ENCODE measurements at places on chromosomes 2 and 18. TPM values are rescaled to one million over a fixed set of nuclear protein-coding genes. Genes with fewer than 3 reads are reported as not detected.

DNA sequence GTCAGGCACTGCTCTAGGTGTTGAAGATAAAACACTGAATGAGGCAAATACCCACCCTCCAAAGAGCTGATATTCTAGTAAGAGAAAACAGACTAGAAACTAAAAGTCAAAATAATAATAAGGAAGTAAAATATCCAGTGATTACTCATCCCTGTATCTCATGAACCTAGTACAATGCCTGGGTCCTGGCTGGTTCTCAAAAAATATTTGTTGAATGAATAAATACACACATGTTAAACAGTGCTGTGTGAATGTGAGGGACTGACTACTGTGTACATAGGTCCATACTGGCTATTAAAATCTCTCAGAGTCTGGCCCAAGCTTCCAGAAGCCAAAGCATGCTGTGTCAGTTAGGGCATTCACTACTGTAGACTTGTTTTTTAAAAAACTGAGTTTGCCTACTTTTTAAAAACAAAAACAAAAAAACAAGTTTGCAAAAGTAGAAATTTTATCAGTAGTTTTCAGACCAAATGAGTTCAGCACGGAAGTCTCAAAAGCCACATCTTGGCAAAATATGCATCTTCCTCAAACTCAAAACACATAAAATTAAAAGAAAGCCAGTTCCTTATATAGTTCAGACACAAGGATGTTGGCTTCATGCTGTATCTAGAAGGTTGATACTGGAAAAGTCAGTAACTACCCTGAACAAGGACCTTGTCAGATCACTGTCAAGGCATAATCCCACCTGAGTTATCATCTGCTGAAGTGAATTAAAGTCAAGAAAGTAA, 136.2 kb downstream of the THADA start:
- H3K36me3 ChIP-seq: no peaks in the 10 kb centered on the region
- peaks cover 4% of the 10 kb centered on the region for H3K4me1 ChIP-seq
- no peak overlapping the region for H3K4me3 ChIP-seq

- H3K4me1 ChIP-seq: peaks cover 24% of the 10 kb centered on the region
- H3K4me3 ChIP-seq: no peak overlapping the region
- no peak for DNase-seq
- no peaks in the 10 kb centered on the region for H3K36me3 ChIP-seq
- no peak overlapping the region for H3K27ac ChIP-seq
Measured at GRCh38 chr2:42032745-42033144, 15.1 kb upstream of the PKDCC start.

GRCh38 chr18:29012364-29012763, 835.4 kb upstream of the CDH2 start:
- no peaks in the 10 kb centered on the region for H3K4me1 ChIP-seq
- H3K27me3 ChIP-seq: no peaks in the 10 kb centered on the region
- no peak for DNase-seq
- no peak overlapping the region for H3K27ac ChIP-seq

GRCh38 chr2:208118918-208119317, 5.4 kb downstream of the CRYGD start:
- no peak overlapping the region for H3K4me3 ChIP-seq
- DNase-seq: no peak
- no peaks in the 10 kb centered on the region for H3K4me1 ChIP-seq
- H3K27ac ChIP-seq: no peak overlapping the region

GRCh38 chr18:54702686-54703085, 111.6 kb downstream of the DYNAP start:
- H3K4me3 ChIP-seq: no peak overlapping the region
- no peak overlapping the region for H3K27ac ChIP-seq
- no peaks in the 10 kb centered on the region for H3K27me3 ChIP-seq

- no peak overlapping the region for H3K27ac ChIP-seq
- no peak for DNase-seq
- H3K36me3 ChIP-seq: no peaks in the 10 kb centered on the region
Measured at GRCh38 chr2:33925311-33925710, 326.2 kb upstream of the FAM98A start.

DNA sequence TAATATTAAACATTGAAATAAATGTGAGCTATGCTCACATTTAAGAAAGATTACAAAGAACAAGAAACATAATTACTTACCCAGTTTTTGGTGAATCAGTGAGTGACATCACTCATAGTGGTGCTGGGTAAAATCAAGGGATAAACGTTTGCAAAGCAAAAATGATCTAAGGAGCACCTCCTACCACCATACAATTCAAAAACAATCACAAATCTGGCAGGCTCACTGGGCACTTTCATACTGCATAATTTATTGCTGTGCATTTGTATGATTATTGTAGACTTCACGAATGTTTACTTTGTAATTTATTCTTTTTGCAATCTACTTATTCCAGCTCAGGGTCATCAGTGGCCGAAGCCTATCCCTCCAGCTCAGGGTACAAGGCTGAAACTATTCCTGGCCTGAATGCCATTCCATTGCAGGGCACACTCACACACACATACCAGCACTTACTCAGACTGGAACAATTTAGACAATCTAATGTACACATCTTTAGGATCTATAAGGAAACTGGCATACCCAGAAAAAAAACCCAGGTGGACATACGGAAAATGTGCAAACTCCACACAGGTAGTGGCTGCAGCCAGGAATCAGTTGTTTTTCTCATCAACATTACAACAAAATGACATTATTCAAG, 34.4 kb downstream of the AFTPH start:
- H3K4me3 ChIP-seq: no peak overlapping the region
- peaks cover 5% of the 10 kb centered on the region for H3K36me3 ChIP-seq
- DNase-seq: no peak
- H3K4me1 ChIP-seq: no peaks in the 10 kb centered on the region

GRCh38 chr2:69151931-69152330, 139.0 kb downstream of the ANTXR1 start:
- no peak overlapping the region for H3K4me3 ChIP-seq
- H3K36me3 ChIP-seq: no peaks in the 10 kb centered on the region
- DNase-seq: no peak
- H3K27ac ChIP-seq: no peak overlapping the region
- H3K4me1 ChIP-seq: peaks cover 12% of the 10 kb centered on the region

DNA sequence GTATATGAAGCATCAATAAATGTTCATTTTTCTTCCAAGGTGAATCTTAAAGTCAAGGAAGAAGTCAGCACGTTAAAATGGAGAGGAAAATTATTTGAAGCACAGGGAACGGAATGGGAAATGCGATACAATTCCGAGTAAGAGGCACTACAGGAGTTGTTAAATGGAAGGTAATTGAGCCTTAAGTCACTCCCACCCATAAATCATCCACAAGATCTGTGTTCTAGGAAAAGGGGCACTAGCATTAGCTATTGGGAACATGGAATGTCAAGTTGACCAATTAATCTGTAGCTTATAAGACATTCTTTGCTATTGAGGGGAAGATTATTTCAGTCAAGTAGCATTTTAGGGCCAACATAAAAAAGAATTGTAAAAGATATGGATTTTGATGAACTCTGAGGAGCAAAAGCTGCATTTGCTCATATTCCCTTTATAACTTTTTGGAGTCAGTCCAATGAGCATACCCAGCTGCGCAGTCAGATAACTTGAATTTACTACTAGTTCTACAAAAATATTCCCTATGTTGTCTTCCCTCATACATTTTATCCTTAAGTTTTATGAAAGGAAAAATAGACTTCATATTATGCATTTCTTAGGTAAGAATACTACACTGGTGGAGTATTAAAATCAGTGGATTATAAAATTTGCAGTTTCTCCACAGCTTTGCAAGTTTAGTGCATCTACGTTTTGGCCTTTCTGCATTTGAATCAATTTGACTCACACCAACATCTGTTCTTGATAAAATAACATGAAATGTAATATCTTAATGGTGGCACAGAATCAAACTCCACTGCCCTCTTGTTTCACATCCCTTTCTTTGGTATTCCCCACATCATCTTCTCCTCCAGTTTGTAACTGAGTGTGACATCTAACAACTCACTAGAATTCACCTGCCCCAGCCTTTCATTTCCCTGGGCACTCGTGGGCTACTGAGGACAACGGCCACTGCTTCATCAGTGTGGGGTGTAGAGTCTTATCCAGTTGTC, 95.6 kb downstream of the SP3 start:
- no peaks in the 10 kb centered on the region for H3K36me3 ChIP-seq
- no peak for DNase-seq
- no peak overlapping the region for H3K4me3 ChIP-seq
- no peaks in the 10 kb centered on the region for H3K4me1 ChIP-seq

GRCh38 chr2:141015341-141016047, 1115.3 kb downstream of the LRP1B start:
- H3K36me3 ChIP-seq: no peaks in the 10 kb centered on the region
- peak overlapping the region; percentile 54 for H3K27ac ChIP-seq
- no peak overlapping the region for H3K4me3 ChIP-seq
- peaks cover 13% of the 10 kb centered on the region for H3K4me1 ChIP-seq

DNA sequence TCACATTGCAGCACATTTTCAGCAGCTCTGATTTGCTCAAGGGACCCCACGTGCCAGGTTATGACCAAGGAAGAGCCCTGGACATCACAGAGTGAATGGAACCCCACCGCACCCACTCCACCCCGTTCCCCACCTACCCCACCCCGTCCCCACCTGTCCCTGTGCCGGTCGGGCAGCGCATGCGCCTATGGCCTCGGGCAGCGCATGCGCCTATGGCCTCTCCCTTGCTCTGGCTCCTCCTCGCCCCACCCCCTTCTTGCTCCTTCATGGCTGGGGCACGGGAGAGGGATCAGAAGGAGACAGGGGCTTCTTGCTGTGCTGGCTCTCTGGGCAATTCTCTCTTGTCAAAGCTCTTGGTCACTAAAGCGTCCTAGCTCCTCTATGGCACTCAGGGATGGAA, 371.8 kb upstream of the HS6ST1 start:
- no peak overlapping the region for H3K27ac ChIP-seq
- DNase-seq: no peak
- no peaks in the 10 kb centered on the region for H3K36me3 ChIP-seq
- H3K27me3 ChIP-seq: no peaks in the 10 kb centered on the region

DNA sequence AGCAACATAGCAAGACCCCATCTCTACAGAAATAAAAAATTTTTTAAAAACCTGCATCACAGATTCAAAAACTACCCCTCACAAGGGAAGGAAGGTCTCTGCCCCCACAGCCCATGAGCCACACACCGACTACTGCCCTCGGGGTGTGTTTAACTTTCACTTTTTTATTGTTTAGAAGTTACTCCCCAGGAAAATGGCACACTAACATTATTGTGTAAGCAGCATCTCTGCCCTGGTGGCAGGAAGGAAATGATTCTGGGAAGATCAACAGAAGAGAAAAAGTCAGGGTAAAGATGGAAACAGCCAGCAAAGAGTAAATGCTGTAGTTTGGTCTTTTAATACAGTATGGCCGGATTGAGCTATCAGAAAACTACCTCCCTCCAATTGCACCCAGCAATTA, 21.9 kb downstream of the TRABD2A start:
- H3K27ac ChIP-seq: no peak overlapping the region
- no peak for DNase-seq
- no peaks in the 10 kb centered on the region for H3K36me3 ChIP-seq
- H3K4me3 ChIP-seq: no peak overlapping the region
- peaks cover 6% of the 10 kb centered on the region for H3K27me3 ChIP-seq
- H3K4me1 ChIP-seq: no peaks in the 10 kb centered on the region

DNA sequence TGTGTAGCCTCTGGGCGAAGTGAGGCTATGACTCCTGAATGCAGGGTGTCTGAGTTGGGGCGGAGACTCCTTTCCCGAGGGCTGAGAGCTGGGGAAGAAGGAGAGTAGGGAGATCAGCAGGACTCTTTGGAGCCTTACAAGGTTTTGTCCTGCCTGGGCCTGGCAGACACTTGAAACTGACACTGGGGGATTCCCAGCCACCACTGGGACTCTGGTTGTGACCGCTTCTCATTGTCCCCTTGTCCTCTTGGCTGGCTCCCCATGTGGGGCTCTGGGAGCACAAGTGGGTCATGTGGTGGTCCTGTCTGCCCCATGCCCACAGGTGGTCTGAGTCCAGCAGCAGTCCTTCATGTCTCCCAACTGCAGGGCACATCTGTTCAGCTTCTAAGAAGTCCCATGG, 78.2 kb upstream of the MGAT4A start:
- no peaks in the 10 kb centered on the region for H3K4me1 ChIP-seq
- no peak overlapping the region for H3K4me3 ChIP-seq
- no peaks in the 10 kb centered on the region for H3K27me3 ChIP-seq
- H3K36me3 ChIP-seq: no peaks in the 10 kb centered on the region
- DNase-seq: no peak

Gene ZAP70
- 2.7 TPM for total RNA-seq

Gene HOXD13
- total RNA-seq: not detected

Gene EHD3
- 17.6 TPM for total RNA-seq

Gene NEB
- 2.4 TPM for total RNA-seq

Gene DPYSL5
- total RNA-seq: 4.5 TPM

Gene ACOXL
- total RNA-seq: 1.7 TPM

Gene CFAP221
- 11.0 TPM for total RNA-seq

Gene TRIM43
- not detected for total RNA-seq

Gene LYPD6
- total RNA-seq: 10.7 TPM

Gene SLC39A6
- 24.1 TPM for total RNA-seq

Gene GPR55
- total RNA-seq: not detected
